Activated T-cell treated with anti-CD3 and anti-CD28 coated beads for 48 hours (primary cell): ENCODE measurements at places on chromosomes 6 and 20.

- DNase-seq, result no peak
Observed at GRCh38 chr6:1986454-1987243, 258.8 kb downstream of the GMDS start.

DNA sequence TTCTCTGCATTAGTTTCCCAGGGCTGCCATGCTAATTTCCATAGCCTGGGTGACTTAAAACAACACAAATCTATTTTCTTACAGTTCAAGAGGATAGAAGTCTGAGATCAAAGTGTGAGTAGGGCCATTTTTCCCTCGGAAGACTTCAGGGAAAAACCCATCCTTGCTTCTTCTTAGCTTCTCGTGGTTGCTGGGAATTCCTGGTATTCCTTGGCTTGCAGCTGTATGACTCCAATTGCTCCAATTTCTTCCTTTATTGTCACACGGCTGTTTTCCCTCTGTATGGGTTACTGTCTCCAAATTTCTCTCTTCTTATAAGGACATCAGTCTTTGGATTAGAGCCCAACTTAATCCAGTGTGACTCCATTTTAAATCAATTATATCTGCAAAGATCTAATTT is 128.4 kb upstream of the JAG1 start:
- no peak for DNase-seq

GRCh38 chr6:34657037-34657306 is 39.6 kb downstream of the ILRUN start:
- DNase-seq, result no peak

- DNase-seq, result no peak
Observed at GRCh38 chr20:12386821-12387220, 469.1 kb downstream of the BTBD3 start.

GRCh38 chr6:19896693-19897010 is 59.5 kb downstream of the ID4 start:
- DNase-seq, result no peak

DNA sequence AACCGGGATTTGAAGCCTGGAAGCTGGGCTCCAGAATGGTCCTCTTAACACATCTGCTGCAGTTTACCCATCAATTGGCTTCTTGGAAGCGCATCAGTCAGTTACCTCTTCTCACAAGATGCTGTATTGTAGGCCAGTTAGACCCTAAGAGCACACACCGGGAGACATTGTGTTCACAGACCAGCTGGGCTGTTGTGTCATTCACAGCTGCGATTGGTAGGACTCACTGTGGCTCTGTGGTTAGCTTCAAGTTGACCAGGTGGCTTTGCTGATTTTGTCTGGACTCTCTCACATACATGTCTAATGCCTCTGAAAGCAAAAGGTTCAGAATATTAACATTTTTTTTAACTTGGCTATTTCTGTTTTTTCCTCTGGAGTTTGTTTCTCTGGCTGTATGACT is 64.8 kb downstream of the SNX9 start:
- no peak for DNase-seq

GRCh38 chr6:143745166-143746133 is 67.7 kb downstream of the PHACTR2 start:
- DNase-seq, result no peak

DNA sequence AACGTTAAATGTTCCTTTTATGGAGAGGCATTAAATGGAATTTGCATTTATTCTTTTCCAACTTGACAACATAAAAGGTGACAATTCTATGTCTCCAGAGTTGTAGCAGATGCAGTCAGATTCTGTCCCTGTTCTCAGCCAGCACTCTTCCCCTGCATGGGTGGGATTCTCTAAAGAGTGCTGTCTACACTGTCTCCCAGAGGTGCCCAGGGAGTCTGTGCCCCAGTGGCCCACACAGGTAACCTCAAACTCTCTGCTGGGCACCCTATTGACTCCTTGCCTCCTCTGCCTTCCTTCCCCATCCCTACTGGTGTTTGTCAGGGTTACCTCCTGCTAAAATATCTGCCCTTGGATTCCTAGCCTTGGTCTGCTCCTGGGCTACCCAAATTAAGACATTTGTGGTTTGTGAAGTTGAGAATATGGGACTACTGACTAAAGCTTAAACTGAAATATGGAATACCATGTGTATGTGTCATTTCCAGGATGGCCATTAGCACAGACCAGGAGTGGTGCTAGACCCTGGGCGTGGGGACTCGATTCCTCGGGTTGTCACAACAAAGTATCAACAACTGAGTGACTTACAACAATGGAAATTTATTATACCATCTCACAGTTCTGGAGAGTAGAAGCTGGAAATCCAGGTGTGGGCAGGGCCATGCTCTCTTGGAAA is 284.7 kb downstream of the CDH26 start:
- no peak for DNase-seq

- no peak for DNase-seq
Observed at GRCh38 chr6:7637533-7637932, 47.5 kb downstream of the SNRNP48 start.

DNA sequence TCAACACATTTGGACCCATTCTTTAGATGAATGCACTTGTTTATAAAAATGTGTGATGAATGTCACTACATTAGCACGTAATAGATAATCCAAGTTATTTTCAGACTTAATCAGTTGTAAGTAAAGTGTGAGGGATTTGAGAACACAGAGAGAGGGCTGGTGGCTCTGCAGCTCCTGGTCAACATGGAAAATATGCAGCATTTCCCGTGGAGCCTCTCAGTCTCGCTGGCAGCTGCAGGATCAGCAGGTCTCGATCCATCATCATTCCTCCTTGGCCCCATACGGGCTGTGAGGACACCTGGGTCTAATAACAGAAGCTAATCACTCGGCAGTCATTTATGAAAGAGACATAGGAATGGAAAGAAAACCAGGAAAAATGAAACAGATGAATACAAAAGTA is 390.2 kb downstream of the PRKN start:
- no peak for DNase-seq

DNA sequence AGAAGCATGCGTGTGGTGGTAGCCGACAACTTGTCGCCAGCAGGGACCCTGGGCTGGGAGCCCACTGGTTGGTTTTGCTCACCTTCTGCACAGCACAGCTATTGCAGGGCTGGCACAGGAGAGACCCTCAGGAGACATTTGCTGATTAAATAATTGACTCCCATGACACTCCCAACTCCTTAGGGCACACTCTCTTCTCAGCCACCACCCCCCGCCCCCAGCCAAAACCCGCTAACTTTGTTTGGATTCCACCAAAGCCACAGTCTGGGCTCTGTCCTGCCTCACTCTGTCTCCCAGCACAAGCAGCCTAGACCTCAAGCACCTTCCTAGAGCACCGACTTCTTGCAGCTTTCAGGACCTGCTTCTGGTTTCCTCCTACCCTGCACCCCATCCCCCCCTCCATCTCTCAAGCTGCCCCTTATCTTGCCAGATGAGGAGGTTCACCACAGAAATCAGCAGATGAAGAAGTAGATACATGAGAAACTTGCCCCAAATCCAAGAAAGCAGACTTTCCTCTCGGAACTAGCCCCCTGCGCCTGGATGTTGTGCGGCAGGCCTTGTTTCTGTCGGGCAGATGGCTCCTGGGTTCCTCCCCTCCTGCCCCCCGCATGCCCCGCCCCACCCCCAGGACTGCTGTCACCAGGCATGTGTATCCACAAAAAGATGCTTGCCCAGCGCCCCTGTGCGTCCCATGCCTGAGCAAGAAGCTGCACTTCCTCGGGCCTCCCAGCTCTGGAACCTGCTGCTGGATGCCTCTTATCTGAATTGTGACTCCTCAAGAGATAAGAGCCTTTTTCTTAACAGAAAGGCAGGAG is 35.0 kb upstream of the CD93 start:
- no peak for DNase-seq

- DNase-seq, result no peak
Observed at GRCh38 chr20:15191082-15191723, 853.8 kb upstream of the FLRT3 start.
